Activated CD4-positive, alpha-beta T cell treated with anti-CD3 and anti-CD28 coated beads for 24 hours (primary cell): ENCODE measurements at places on chromosomes 2 and 18.

DNA sequence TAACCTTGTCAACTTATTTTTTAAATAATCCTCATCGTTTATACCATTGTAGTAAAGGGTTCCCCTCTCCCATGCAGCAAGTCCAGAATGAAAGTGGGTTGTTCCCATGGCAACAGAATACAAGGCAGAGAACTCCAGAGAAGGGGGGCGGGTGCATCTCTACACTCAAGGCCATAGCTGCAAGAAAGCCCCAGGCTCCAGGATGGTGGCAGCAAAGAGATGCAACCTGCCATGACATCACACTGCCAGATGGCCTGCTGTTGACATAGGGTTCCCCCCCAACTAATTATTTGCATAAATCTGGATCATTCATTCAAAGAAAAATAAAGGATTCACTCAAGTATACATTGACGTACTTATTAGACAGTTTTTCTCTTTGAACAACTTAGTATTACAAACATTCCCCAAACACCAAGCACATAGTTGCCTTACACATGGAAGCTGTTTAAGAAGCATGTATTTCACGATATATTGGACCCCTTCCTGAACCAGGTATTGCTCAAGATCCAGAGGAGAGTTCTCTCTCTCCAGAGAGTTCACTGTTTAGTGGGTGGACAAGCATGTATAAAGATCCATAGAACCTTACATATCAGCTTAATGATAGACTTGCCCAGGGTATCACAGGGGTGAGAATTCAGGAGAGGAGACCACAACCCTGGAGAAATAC, 87.4 kb upstream of the KLF7 start:
- no peak for DNase-seq

- no peak for DNase-seq
These were observed 31.1 kb downstream of the MYO7B start for GRCh38 chr2:127566576-127566975.

DNA sequence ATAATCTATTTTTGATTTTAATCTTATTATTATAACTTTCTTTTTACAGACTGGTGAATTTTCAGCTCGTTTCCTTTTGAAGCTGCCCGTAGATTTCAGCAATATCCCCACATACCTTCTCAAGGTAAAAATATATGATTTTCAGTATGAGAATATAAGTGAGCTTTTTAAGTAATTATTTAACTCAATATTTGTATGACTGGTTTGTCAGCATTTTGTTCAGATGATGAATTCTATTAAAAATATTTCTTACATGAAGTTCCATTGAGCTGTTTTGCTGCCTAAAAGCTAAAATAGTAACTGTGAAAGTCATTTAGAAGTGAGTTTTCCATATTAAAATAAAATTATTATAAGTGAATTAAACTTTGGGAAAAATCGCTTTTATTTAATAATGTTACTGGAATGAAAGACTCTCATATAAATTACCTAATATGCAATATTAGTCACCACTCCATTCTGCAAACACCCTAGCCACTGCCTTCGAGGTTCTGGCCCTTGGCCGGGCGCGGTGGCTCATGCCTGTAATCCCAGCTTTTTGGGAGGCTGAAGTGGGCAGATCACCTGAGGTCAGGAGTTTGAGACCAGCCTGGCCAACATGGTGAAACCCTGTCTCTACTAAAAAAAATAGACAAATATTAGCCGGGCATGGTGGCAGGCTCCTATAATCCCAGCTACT, 155.3 kb downstream of the BABAM2 start:
- DNase-seq: no peak

DNA sequence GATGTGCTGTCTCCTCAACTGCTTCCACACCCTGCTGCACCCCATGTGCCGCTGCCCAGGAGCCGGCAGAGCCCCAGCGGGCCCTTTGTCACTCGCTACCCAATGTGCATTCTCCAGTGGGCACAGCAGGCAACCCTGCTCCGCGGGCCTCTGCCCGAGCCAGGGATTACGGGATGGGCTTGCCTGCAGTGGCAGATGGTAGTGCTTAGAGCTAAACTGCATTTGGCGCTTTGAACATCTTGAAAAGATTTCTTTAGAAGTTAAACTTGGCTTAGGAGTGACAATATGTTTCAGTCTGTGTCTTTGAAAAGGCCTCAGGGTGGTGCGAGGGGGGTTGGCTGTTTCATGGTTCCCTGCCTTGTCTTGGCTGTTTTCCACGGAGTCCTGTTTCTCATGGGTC, 84.0 kb upstream of the BOD1L2 start:
- no peak for DNase-seq

DNA sequence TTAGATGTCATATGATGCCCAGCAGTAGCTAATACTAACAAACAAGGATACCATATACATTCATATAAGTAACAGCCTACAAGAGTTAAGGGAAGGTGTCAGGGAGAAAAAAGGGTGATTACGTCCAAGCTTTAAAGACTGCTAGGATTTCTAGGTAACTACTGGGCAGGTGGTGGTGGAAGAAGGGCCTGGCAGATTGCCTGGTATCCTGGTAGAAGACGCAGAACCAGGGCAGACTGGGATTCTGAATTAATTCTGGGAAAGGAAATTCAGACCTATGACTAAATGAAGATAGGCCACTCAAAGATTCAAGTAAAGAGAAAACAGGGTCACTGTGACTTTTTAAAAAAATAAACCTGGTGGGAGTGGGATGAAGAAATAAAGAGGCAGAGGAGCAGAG, 31.9 kb downstream of the NDUFA10 start:
- DNase-seq: no peak

DNA sequence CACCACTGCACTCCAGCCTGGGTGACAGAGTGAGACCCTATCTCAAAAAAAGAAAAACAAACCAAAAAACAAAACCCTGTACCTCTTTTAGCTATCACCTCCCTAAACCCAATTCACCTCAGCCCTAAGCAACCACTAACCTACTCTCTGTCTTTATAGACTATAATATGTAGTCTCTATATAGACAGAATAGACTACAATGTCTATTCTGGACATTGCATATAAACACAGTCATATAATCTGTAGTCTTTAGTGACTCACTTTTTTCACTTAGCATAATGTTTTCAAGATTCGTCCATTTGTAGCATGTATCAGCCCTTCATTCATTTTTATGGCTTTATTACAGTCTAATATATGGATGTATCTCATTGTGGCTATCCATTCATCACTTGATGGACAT, 37.2 kb upstream of the MRPL33 start:
- DNase-seq: no peak

- no peak for DNase-seq
These were observed 35.7 kb upstream of the RAB1A start for GRCh38 chr2:65165558-65165957.

- DNase-seq: peak; percentile 36
These were observed at the start of gene GLI2 for GRCh38 chr2:120735746-120736170. Gene GLI2, plus strand, starts transcription at chr2:120735868. Its CDS starts 61,453 bp downstream, at chr2:120797321.

DNA sequence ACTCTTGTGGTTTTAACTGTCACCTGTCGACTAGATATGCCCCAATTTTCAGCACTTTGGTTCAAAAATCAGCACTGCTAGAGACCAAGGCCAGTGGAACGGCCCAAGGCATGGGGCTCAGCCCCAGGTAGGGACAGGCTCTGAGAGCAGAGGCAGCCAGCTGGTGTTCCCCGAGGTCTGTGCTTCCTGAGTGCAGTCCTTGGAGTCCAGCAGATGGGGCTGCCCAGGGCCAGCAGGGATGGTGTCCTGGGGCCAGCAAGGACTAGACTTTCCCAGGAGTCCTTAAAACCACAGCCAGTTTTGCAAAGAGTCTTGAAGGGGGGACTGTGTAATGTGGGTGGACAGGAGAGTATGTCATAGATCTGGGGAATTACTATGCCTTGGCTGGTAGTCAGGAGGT, 56.3 kb downstream of the POMC start:
- no peak for DNase-seq

GRCh38 chr2:191036363-191036762, 22.4 kb upstream of the STAT1 start:
- no peak for DNase-seq

DNA sequence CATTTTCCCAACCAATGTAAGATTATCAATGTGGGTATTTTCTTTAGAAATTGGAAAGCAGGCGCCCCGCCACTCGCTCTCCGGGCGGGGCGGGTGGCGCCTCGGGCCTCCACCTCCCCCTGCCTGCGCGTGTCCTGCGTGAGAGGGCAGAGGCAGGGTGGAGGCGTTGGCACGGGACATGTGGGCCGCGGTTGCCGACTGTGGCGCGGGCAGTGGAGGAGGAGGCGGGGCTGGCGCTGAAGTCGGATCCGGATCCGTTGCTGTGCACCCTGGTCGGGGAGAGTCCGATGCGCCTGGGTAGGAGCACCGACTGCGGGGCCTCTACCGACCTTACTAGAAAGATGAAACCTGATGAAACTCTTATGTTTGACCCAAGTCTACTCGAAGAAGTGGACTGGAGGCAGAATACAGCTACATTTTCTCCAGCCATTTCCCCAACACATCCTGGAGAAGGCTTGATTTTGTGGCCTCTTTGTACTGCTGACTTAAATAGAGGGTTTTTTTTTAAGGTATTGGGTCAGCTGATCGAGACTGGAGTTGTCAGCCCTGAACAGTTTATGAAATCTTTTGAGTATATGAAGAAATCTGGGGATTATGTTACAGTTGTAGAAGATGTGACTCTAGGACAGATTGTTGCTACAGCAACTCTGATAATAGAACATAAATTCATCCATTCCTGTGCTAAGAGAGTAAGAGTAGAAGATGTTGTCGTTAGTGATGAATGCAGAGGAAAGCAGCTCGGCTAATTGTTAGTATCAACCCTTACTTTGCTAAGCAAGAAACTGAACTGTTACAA, 37.9 kb downstream of the PMS1 start:
- DNase-seq: no peak

- DNase-seq: no peak
These were observed 669 bp downstream of the MARCHF7 start for GRCh38 chr2:159712929-159713420.

DNA sequence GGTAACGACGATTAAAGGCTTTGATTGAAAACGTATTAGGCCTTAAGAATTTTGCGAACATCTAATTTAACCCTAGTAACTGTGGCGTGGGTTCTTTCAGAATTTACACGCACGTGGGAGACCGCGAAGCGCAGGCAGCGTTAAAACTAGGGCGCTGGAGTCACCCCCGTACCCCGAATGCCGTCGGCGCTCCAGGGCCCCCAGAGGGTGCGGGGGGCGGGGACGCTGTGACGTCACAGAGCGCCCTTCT, 673 bp upstream of the SMCHD1 start:
- peak; percentile 61 for DNase-seq

- DNase-seq: no peak
These were observed 16.5 kb downstream of the BOK start for GRCh38 chr2:241574911-241575623.

- no peak for DNase-seq
These were observed 115.1 kb downstream of the CDH20 start for GRCh38 chr18:61448316-61448715.
